Dermis microvascular lymphatic vessel endothelial cell (primary cell): ENCODE measurements at places on chromosomes 7 and 10. TPM values are rescaled to one million over a fixed set of nuclear protein-coding genes. Genes with fewer than 3 reads are reported as not detected.

The ARHGEF5 gene
- 0.13 and 0.38 TPM in 2 replicates for total RNA-seq

The CNOT4 gene
- total RNA-seq = 5.8 and 7.3 TPM in 2 replicates

The LEP gene
- total RNA-seq = not detected in 2 replicates

The CALML5 gene
- not detected in 2 replicates for total RNA-seq

The SGMS1 gene
- total RNA-seq = 50.8 and 69.2 TPM in 2 replicates

DNA sequence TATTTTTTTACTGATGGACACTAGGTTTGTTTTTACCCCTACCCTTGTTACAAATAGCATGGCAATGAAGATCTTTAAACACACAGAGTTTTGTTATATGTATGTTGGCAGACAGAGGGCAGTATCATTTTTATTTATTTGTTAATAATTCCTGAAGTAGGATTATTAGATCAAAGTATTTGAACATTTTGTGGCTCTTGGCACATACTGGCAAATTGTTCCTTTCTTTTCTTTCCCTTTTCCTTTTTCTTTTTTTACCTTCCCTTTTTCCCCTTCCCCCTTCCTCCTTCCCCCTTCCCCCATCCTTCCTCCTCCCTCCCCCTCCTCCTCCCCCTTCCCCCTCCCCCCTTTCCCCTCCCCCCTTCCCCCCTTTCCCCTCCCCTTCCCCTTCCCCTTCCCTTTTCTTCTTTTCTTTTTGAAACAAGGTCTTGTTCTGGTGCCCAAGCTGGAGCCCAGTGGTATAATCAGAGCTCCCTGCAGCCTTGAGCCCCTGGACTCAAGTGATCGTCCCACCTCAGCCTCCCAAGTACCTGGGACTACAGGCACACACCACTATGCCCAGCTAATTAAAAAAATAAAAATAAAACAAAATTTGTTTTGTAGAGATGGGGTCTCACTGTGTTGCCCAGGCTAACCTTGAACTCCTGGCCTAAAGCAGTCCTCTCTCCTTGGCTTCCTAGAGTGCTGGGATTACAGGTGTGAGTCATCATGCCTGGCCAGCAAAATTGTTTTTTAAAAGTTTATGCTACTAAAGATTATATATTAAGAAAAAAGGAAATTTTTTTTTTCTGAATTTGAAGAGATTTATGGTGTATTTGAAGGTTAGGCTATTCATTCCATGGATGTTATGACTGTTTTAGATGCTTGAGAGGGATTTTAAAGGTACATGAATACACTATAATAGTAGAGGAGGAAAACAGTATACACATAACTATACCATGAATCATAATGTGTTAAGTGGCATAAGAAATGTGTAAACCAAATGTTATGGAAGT lies 39.3 kb downstream of the SEPTIN7 start:
- DNase-seq = no peak

DNA sequence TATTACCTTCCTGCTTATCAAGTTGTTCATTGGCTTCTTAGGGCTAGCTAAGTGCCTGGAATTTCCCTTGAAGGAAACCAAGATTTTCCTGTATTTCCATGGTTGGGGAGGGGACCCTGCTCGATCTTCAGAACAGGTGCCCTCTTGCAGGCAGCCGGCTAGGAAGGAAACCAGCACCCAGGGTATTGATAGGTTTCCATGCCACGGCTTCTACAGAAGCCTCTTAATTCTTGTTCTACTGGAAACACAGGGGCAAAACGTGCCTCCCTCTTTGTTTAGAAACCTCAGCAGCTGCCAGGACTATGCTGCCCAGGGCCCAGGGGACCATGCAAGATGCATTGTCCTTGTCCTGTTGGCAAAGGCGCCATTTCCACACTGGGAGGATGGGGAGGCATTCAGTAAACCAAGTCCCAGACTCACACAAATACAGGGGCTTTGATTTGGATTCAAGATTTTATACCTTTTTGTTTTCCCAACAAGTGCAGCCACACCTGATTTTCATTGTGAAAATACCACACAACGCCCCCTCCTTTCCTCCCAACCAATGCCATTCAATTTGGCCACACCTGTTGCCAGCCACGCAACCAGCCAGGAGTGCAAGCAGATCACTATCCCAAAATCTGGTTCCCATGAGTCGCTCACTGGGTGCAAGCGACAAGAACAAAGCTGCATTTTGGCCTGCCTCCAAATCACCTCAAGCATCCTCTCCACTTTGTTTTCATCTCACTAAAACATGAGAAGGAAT lies 29.6 kb downstream of the C10orf71 start:
- no peak for DNase-seq

DNA sequence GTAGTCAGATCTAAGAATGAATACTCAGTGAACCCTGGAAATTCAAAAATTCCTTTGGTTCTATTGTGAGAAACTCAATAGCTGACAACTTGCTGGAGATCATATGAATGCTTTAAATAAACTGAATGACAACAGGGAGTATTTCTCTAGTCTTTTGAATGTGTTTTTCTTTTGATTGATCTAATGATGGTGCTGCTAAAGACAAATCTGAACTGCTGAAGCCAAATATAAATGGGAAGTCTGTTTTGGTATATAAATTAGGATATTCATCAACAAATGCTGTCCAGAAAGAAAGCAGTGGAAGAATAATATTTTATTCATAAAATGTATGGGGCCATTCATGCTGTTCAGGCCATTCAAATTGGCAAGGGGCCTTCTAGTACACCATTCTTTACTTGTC lies 79.4 kb downstream of the ITGB1 start:
- no peak for DNase-seq

DNA sequence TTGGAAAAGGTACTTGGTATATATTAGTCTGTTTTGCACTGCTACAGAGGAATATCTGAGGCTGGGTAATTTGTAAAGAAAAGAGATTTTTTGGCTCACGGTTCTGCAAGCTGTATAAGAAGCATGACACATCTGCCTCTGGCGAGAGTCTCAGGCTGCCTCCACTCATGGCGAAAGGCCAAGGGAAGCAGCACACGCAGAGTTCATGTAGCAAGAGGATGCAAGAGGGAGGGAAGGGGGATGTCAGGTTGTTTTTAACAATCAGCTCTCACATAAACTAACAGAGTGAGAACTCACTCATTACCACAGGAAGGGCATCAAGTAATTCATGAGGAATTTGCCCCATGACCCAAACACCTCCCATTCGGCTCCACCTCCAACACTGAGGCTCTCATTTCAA lies 484.8 kb upstream of the DPP6 start:
- no peak for DNase-seq

DNA sequence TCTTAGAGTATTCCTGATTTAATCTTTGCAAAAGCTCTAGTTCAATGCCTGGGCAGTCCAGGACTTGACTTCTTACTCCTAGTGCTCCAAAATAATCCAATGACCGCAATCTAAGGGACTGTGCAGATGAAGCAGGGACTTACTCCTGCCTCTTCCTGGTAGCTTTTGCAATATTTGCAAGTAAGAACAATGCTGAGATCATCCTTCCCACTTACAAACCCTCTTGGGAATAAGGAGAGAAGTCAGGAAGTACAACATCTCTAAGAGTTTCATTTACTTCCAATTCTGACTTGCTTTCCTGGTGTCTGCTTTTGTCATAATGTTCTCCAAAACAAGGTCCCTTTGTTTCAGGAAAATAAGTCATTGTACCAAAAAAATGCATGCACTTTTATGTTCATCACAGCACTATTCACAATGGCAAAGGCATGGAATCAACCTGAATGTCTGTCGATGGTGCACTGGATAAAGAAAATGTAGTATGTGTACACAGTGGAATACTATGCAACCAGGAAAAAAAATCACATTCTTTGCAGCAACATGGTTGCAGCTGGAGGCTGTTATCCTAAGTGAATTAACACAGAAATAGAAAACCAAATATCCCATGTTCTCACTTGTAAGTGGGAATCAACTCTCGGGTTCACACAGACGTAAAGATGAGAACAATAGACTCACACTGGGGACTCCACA lies 7.1 kb upstream of the KCNMA1 start:
- DNase-seq = no peak

DNA sequence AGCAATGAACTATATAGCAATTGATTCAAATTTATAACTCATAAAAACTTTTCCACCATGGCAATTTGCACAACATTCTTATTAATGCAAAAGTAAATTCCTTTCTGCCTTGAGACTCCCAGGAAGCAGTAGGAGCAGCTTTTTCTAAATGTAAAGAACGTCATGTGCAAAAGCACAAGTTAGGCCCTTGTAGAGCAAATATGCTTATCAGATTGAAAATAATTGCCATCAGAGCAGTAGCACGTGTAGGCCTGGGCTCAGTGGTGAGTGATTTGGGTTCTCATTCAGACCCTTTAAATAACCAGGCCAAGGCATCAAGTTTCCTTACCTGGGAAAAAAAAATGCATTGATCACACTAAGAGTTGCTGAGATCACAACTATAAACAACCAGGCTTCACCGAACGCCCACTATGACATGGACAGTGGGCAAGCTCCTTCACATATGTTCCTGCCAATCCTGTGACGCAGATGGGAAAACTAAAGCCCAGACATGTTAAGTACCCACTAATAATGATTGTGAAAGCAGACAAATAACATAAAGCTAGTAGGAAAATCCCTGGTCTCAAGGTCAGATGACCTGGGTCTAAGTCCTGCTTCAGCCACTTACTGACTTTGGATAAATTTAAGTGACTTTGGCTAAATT lies 22.1 kb upstream of the SAR1A start:
- DNase-seq = no peak
